AG04450 (cell line): ENCODE measurements at places on chromosomes 2 and 18. TPM values are rescaled to one million over a fixed set of nuclear protein-coding genes. Genes with fewer than 3 reads are reported as not detected.

GRCh38 chr2:145220496-145220895, 700.6 kb upstream of the ZEB2 start:
- no peak for DNase-seq

DLX1 gene
- polyA plus RNA-seq, result 1.9 and 2.2 TPM in 2 replicates

GRCh38 chr2:55518841-55519165, 715 bp upstream of the CFAP36 start:
- no peak for DNase-seq

AMER3 gene
- not detected in 2 replicates for polyA plus RNA-seq

DNA sequence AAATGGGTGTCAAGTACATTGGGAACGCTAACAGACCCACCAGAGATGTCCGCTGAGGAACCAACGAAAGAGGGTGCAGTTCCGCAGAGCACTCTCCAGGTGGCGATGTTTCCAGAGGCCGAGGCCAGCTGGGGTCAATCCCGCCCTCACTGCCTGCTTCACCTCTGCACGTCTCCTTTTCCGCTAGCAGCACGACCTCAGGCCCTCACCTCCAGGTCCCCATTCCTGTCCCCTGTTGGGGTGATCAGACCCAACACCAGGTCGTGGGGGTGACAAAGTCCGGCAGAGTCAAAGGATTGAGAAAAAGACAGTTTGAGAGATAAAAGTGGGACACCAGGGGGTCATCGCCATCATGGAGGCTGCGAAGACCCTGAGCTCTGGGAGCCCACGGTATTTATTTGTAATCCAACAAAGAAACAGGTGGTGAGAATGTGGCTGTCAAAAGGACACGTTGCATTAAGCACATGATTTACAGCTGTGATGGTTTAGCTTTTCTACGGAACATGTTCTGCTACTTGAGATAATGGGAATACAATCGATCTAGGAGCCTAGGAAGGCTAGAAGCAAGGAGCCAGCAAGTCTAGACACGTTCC, 27.3 kb downstream of the ZAP70 start:
- DNase-seq, result no peak

DNA sequence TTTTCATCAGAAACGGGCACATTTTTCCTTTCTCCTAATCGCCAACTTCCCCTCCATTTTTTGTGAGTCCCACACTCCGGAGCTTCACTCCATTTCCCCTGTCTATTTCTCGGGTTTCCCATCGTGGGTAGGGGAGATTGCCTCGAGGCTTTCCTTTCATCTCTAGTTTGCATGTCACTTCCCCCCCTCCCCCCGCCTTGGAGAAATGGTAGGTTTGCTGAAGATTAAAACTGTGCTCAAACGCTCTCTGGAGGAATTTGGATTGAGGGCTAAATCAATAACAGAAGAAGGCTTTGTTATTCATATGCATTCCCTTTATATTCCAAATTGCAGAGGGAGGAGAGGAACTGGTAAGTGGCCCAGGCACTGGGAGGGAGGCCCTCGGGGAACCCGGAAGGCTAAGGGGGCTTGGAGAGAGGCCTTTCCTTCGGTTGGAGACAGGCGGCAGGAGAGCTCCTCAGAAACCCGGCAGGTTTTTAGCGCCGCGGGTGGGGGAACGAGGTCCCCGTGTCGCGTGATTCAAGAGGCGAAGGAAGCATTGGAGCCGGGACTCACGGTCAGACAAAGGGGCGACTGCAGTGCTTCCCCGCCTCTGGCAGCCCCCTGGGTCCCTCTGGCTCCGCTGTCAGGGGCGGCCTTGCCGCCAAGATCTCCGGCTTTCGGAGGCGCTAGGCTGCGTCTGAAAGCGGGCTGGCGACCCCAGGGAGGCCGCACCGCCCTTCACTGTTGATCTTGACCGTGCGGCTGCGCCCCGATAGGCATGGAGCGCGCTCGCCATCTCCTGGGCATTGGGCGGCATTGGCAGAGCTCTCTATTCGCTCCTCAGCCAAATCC, 2.4 kb upstream of the HOXD12 start:
- DNase-seq, result peak; percentile 10

BUB1 gene
- polyA plus RNA-seq, result 9.1 and 14.1 TPM in 2 replicates

TUBA4B gene
- not detected in 2 replicates for polyA plus RNA-seq

DNA sequence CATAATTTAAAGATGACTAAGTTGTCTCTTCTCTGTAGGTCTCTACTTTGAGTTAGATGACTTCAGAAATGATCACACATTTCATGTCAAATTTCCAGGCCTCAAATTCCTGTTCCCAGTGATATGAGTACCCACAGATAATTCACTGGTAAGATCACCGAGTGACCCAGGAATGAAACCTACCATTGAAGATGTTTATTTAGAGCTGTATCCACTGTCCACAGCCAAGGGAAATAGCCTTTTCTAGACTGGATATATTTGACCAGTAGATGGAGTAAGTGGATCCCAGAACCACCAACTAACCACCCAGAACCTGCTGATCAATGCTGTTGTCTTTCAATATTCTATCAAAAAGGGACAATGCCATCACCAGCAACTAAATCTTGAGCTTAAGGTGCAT, 238.8 kb downstream of the SLC8A1 start:
- DNase-seq, result no peak

TWIST2 gene
- 15.6 and 15.7 TPM in 2 replicates for polyA plus RNA-seq

DNA sequence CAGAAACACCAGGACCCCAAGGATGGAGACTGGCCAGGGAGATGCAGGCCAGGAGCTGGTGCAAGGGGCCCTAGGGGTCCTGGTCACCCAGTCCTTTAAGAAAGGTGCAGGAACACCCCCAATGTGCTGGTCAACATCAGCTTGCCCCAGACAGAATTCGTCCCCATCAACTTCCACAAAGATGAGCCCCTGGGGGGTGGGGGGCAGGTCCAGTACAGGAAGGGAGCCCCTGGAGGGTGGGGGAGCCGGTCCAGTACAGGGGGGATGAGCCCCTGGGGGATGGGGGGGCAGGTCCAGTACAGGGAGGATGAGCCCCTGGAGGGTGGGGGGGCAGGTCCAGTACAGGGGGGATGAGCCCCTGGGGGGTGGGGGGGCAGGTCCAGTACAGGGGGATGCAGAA, 160.7 kb upstream of the SALL3 start:
- DNase-seq, result no peak

GRCh38 chr2:130899306-130899705, 62.6 kb downstream of the ARHGEF4 start:
- no peak for DNase-seq

GRCh38 chr18:39886136-39886535, 2068.9 kb upstream of the PIK3C3 start:
- no peak for DNase-seq

PLEK gene
- polyA plus RNA-seq, result 0.06 TPM in 2 replicates
